ENCODE measurements at places on chromosomes 2 and 18.
A peak's percentile ranks its signal among the peaks of the same experiment; 100 is the strongest.

- DNase-seq: no peak
Observed at GRCh38 chr2:43481927-43482542, 113.8 kb downstream of the THADA start.

- no peak for DNase-seq
Observed at GRCh38 chr2:181849601-181850000, 41.9 kb upstream of the ITPRID2 start.

DNA sequence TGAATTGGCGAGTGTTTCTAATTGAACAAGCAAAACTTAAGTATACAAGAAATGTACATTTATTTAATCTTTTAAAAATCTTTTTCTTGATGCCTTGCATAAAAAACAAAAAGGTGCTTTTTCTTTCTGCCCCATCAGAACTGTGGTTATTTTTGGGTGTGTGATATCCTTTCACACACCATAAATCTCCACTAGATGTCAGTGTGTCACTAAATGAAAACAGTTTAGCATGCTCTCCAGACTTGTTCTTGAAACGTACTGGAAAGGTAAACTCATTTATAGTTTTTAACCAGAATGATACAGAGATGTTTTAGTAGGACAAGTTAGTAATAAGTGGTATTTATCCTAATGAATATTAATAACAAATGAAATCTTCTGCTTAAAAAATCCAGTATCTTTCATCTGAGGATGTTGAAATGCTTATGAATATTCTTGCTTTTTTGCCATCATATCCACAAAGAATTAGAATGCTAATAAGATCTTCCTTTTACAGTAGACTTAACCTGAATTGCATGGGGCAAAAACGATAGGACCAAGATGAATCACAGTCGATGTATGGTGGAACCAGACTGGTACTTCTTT is 96.8 kb downstream of the UBE2E3 start:
- DNase-seq: no peak

- no peak for DNase-seq
Observed at GRCh38 chr18:49227441-49228165, 232.8 kb downstream of the DYM start.

DNA sequence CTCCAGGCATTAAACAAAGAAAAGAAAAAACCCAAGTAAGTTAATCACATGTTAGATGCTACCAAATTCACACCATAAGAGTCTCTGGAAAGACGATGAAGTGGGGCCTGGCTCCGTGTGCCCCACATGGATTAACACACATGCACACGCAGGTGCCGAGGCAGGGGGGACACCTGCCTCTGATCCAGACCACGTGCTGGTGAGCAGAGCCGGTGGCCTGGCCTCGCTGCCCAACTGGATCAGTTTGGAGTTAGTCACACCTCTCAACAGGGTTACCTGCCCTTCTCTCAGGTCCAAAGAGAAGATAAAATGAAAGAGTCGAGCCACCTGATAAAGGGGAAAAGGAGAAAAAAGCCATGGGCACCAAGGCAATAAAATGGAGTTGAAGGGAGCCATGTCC is 40.5 kb downstream of the MRPL35 start:
- no peak for DNase-seq

DNA sequence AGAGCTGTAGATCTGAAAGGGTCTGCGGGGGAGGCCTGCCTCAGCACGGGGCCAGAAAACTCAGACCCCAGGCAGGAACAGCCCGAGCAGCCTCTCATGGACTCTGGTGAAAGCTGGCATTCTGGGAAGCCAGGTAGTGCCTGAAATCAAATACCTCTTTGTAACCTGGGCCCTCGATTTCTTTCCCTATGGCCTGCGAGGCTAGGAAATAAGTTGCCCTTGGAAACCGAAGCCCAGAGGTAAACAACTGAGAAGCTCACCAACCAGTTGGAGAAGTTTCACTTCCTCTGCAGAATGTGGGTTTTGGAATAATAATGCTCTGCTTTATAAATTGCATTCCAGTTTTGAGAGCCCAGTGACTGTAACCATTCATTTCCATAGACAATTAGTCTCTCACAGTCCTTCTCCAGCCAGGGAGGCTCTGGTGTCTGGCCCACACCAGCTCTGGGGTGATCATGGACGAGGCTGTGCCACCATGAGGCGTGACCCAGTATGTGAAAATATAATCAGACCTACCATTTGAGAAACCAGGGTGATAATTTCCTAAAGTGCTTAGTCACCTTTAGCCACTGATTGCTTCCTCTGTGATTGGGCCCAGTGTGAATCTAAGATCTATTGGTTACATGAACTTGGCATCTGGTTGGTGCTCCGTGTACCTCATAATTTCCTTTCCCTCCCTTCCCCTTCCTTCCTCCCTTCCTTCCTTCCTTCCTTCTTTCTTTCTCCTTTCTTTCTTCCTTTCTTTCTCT is 133.1 kb upstream of the PELI1 start:
- DNase-seq: no peak

DNA sequence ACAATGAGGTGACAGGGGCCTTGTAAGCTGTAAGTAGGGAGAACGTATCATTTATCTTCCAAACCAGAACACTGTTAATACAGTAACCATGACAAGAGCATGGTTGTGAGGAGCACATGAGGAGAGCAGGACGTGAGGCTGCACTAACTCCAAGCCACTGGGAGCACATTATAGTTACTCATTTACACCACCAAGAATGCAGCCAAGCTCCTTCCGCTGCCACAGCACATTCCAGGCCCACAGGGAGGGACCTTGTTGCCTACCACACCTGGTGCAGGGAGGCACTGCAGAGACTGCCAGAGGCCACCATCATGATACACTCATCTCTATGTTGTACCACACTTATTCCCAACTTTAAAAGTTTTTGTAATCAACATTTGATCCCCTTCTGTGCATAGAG is 13.5 kb upstream of the SFXN5 start:
- DNase-seq: no peak

DNA sequence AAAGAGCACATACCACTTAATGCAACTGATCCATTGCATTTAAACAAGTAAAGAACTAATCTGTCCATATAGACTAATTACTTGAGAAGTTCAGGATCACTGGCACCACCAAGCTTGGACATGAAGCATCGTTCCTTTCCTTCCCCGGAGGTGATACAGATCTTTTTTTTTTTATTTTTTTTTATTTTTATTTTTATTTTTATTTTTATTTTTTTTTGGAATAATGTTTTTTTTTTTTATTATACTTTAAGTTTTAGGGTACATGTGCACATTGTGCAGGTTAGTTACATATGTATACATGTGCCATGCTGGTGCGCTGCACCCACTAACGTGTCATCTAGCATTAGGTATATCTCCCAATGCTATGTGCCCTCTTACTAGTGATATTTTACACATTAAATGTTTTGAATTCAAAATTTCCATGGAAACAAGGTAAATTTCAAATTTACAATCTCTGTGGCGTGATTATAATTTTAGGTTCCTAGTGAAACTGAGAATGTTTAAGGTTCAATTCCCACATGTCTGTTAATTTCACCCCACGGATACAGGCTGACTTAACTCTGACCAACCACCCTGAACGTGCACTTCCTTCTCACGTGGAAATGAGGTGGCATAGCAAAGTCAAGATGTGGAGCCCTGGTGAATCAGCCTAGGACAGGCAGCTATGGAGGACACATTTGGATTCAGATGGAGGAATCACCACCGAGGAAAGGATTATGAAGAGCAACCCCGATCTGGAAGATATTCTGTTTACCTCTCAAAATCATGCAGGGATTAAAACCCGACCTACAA is 101.6 kb upstream of the THOC1 start:
- no peak for DNase-seq

DNA sequence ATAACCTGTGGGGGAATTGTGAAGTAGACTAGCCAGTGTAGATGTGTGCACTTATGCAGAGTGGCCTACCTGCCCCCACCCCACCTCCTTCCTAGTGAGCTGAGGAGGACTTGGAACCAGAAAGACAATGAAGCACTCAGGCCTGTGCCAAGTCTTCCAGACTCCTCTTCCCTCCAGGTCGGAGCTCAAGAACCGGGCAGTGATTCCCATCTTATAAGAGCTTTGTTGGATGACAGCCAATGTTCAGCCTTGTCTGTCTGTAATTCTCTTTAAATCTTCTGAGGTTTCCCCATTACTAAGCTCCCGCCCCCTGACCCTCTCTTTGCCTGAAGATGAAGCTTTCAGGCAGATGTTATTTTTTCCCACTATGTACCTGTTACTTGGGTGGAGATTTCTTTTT is 121.0 kb downstream of the SMAD2 start:
- no peak for DNase-seq

GRCh38 chr2:201661366-201661765 is 18.1 kb upstream of the TMEM237 start:
- no peak for DNase-seq

DNA sequence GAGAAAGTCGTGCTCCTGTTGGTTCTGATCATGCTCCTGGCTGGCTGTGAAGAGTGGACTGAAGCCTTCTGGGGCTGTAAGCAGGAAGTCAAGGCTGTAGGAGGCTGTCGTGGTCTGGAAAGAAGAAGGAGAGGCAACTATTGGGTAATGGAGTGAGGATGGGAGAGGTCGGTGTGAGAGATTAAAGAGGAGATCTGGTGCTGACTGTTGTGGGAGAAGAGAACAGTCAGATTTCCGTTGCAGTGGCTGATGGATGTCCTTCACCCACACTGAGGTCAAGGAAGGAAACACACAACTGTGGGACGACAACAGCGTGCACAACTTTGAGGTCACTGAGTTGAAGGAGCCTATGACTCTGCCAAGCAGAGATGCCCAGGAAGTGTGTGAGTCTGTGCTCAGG is 2.8 kb upstream of the PSMD1 start:
- no peak for DNase-seq

GRCh38 chr2:218323526-218324472 is 31.5 kb upstream of the TMBIM1 start:
- no peak for DNase-seq

DNA sequence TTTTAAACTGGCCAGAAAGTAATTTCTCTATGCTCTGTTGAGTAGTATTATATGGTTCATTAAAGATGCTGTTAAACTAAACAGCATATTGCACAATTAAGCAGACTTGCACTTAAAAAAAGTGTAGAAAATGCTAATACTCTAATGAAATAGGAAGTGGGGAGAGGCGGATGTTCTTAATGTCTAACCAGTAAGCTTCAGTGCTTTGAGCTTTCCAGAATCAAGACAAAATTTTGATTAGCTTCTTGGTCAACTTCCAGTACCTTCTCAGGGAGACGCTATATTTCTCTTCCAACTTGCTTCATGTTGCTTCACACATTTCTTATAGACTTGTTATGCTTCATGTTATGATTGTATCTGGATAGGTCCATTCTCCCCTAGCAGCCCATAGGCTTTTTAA is 89.1 kb downstream of the MAP2 start:
- peak; percentile 10 for DNase-seq

DNA sequence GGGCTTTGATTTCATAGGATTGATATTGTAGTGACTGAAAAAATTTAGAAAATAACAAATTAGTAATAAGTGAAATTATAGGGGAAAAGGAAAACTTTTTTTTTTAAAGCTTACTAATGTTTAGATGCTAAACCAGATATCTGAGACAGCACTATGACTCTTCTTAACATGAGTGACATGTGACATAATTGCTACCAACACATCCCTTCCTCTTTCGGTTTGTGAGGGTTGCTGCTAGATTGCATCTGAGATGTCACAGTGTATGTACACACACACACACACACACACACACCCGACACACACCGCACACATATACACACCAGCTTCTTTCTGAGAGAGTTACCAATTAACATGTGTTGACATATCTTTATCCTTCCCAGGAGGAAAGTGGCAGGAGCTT is 18.0 kb downstream of the RAPGEF4 start:
- no peak for DNase-seq

- DNase-seq: no peak
Observed at GRCh38 chr2:231012463-231012862, 16.5 kb downstream of the SPATA3 start.

DNA sequence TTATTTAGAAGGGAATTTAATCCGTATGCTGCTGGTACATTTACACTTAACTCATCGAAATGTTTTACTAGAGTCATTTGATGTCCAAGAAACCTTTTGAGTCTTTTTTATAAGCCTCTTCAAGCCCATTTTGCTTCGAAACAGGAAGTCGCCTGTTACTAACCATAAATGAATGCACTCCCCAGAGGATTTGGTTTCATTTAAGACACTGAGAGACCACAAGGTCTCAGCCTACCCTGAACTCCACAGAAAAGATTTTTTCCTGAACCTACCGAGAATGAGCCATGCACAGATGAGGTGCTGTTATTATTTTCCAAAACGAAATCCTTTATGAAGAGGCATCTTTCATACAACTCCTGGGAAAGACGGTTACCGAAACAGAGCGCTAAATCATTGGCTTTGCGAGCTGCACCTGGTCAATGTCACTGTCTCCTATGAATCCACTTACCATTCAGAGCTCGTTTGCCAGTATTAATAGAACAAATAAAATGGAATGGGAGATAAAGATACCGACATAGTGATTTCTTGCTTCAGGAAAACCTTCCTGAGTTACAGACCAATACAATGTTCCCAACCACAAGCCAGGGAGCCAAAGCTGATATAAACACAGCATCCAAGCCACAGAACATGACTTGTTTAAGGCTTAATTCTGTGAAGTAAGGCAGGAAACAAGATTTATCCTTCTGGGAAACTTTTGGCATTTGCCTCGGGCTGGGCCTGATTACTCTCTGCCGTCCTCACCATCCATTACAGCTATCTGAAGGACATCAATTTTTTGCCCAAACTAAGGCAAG is 382.1 kb downstream of the OSR1 start:
- no peak for DNase-seq

GRCh38 chr18:30134020-30134419 is 908.5 kb downstream of the DSC3 start:
- no peak for DNase-seq

DNA sequence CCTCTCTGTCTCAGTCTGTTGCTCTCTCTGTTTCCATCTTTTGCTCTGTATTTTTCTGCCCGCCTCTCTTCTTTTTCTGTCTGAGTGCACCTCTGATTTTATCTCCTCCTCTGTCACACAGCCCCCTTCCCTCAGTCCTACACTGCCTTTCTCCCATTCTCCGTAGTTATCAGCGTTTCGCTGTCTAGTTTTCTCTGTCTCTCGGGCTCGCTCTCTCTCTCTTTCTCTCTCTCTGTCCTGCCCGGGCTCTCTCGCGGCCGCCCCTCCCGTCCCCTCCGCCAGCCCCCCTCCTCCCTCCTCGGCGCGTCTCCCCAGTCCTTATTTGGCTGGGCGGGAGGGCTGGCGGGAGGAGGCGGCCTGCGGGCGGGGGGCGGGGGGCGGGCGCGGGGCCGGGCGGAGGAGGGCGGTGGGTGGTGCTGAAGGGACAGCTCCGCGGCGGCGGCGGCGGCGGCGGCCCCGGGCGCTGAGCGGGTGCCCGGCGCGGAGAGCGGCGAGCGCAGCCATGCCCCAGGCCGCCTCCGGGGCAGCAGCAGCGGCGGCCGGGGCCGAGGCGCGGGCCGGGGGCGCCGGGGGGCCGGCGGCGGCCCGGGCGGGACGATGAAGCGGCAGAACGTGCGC is at the start of gene KCNK3:
KCNK3 (plus strand) TSS at position 444 of the 618 bp plus-strand sequence; CDS start at position 598, 154 bp downstream.
- DNase-seq: no peak

GRCh38 chr2:190986221-190986953 is 27.6 kb downstream of the STAT1 start:
- DNase-seq: no peak
